ENCODE measurements at places on chromosomes 6 and 20.
A peak's percentile ranks its signal among the peaks of the same experiment; 100 is the strongest.

DNA sequence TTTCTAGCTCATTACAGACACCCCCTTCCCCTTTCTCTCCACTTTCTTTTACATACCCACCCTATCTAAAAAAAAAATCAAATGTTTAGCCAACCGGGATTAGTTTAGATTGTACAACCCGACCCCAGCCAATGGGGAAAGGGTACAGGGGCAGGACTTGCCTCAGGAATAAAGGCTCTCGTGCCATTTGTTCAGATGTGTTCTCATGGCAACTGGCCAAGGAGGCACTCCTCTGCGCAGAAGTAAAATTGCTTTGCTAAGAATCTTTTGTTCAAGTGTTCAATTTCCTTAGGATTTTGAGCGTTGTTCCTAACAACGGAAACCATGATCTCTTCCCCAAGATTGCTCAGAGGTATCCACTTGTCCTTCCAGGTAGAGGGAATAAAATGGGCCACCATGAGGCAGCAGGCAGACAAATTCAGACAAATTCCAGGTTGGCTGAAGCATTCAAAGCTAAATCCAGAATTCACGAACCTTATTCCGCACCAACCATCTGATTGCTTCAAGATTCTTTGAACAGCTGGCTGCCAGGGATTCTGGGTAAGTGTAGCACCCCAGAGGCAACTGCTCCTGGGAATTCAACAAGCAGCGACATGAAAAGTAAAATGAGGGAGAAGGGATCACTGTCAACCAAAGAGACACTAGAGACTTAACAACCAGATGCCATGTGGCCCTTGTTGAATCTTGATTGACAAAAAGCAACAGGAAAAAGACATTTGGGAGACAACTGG is 431.8 kb downstream of the PREX1 start:
- no peak for DNase-seq

DNA sequence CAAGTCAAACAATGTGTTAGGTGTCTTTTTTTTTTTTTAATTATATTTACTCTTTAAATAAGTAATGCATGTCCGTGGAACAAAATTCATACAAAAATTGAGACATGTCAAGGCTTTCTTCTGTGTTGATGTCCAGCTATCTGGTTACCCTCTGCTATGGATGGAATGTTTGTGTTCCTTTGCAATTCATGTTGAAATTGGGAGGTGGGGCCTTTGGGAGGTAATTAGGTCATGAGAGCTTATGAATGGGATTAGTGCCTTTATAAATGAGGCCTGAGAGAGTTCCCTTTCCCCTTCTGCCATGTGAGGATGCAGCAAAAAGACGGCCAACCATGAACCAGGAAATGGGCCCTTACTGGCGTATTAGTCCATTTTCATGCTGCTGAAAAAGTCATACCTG is 83.1 kb upstream of the KCNG1 start:
- no peak for DNase-seq

GRCh38 chr20:63155266-63156165 is 60.4 kb downstream of the YTHDF1 start:
- no peak for DNase-seq

GRCh38 chr20:58709703-58710039 is 17.1 kb downstream of the NPEPL1 start:
- no peak for DNase-seq

GRCh38 chr6:30219244-30219643 is 6.0 kb upstream of the TRIM26 start:
- DNase-seq = peak; percentile 48

GRCh38 chr6:43070028-43070632 is 6.0 kb upstream of the PTK7 start:
- DNase-seq = peak; percentile 40

DNA sequence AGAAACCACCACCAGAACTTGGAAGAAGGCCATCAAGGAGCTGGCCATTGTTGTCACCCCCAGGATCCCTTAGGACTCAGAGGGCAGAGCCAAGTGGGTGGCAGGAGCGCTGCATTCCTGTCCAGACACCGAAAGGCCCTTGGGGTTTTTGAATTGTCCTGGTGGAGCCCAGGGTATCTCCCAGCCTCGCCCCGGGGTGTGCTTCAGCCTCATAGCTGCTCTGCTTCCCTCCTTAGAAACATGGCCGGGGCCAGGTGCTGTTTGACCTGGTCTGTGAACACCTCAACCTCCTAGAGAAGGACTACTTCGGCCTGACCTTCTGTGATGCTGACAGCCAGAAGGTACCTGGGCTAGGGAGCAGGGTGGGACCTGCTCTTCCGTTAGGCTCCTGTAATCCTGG is 23.2 kb downstream of the EPB41L1 start:
- DNase-seq = no peak

- no peak for DNase-seq
Observed at GRCh38 chr6:32972353-32973143, 4.2 kb downstream of the BRD2 start.

GRCh38 chr6:146775220-146775619 is 176.4 kb downstream of the ADGB start:
- DNase-seq = peak; percentile 12

Data from A172 (cell line).